ENCODE measurements at places on chromosomes 4 and X.

DNA sequence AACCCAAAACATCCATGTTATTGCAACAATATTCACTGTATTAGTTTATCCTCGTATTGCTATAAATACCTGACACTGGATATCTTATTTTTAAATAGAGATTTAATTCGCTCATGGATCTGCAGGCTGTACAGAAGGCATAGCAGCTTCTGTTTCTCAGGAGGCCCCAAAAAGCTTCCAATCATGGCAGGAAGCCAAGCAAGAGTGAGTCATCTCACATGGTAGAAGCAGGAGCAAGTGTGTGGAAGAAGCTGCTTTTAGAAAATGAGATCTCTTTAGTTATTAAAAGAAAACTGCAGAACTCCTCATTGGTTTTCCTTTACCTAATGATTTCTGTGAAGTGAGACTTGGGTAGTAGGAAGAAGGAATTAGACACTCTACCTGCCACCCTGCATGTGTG is 16.4 kb downstream of the ZNF732 start:
- no peak for DNase-seq

- no peak for DNase-seq
Observed at GRCh38 chr4:148845609-148846008, 403.4 kb upstream of the NR3C2 start.

DNA sequence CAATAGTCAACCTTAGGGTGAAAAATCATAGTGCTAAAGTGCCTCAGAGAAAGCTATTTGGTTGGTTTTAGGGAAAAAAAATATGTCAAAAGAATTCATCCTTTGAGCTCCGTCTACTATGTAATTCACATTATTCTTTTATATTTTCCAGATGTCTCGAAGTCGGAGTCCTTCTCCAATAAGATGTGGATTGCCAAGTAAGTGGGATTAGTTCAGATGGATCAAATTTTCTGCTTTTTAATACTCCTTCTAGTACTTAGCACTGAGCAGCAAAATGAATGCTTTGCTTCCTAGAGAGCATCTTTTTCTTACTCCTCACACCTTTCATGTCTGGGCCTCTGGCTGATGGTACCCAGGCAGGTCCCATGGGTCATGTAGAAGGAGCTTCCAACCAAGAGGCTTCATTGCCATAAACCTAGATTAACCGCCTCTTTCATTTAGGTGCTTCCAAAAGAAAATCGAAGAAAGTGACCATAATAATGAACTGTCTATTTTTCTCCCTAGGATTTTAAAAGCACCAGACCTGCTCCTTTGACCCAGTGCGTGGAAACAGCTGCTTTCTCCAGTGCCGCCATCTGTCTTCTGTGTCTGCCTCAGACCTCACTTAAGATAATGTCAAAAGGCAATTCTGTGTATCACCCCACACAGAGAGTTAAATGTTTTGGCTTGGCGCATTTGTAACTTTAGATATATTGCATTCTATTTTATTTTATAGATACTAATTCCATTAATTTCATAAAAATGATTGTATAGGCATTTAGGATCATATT is 43.5 kb downstream of the SPATA18 start:
- DNase-seq: no peak

DNA sequence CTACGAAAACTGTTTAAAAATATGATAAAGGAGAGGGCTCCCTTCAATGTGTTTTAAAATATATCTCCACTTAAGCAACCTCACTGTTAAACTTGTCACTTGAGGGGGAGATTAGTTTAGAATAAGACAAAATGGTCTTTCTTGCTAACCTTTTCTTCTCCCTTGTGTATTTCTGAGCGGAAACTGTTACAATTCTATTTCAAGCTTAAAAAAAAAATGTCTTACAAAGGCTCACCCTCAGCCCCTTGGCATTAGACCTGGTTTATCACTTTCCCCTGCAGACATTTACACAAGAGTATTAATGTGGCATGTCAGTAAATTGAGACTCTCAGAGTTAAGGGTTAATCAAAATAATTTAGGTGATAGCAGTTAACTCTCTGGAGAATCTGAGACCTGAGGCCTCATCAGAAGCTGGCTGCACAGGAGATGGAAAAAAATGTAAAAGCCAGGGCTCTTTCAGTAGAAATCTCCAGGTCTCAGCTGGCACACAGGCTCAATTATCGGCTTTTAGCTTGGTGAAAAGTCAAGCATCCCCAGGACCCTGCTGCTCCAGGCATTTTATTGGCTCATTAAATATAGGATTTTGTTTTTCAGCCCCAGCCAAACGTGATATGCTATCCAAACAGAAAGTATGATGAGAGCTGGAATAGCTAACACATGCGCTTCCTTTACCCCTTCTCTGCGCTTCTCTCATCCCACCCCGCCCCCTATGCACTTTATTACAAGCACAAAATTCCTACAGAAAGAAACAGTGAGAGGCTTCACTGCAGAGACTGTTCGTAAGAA is 130.5 kb downstream of the PPA2 start:
- DNase-seq: no peak

DNA sequence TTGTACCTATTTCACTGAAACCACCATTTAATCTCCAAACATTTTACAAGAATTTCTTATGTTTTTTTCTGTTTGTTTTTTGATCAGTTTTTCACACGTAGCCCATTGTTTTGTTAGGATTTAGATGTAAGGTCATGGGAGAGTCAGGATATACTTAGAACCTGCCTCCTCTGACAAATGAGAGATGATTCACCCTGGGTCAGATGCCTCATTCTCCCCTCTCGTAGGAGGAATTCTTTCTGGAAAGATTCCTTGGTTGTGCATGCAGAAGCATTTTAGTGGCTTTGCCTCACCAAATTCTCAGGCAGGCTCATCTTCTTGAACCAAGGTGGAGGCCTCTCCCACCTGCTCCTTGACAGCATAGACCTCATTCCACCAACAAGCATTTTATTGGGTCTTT is 599.3 kb downstream of the SPRY1 start:
- no peak for DNase-seq

DNA sequence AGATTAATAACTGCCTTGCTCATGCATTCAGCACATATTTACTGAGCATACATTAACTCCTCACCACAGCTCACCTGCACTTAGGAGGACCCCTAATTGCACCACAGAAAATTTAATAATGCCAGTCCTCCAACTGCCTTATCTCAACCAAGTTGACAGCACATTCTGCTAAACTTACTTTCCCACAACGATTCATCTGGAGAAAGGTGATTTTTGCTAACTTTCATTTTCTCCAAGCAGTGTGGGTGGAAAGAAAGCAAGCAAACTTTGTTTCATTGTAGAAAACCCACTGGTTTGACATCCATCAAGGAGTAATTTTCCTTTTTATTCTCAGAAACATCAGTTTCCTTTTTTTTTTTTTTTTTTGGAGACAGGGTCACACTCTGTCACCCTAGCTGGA is 49.1 kb downstream of the RASGEF1B start:
- no peak for DNase-seq

GRCh38 chr4:146294776-146295175 is 80.4 kb downstream of the REELD1 start:
- no peak for DNase-seq

DNA sequence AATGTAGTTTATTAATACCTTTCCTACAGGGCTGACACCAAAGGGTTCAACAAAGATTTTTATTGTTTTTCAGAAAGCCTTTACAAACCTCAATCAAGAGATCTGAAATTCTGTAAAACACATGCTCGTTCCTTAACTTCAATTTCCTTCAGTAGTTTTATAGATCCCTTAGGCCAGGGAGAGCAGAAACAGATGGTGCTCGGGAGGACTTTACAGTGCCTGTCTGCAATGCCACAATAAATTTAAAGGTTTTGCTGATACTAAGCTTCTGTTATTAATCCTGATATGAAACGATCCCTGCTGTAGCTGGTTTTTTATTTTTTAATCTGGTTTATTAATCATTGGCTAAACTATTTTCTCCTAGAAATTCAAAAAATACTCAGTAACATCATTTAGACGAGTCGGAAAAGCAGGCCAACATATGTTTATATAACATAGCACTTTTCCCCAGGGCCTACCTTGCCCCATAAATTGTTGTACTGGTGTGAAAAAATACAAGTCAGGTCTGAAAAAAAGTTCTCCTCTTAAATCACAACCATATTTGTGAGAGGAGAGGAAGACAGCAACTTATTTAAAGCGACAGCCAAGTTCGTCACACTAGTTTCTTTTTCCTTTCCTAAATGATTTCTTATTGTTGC is 39.8 kb downstream of the SHISA3 start:
- DNase-seq: no peak

GRCh38 chrX:57674861-57675260 is 5.2 kb downstream of the NLRP2B start:
- DNase-seq: no peak

- no peak for DNase-seq
Observed at GRCh38 chr4:136810626-136811025, 721.7 kb downstream of the PCDH18 start.

- no peak for DNase-seq
Observed at GRCh38 chr4:152340818-152341217, 195.1 kb downstream of the FBXW7 start.

- no peak for DNase-seq
Observed at GRCh38 chrX:152905081-152905420, 7.2 kb downstream of the ZNF185 start.

DNA sequence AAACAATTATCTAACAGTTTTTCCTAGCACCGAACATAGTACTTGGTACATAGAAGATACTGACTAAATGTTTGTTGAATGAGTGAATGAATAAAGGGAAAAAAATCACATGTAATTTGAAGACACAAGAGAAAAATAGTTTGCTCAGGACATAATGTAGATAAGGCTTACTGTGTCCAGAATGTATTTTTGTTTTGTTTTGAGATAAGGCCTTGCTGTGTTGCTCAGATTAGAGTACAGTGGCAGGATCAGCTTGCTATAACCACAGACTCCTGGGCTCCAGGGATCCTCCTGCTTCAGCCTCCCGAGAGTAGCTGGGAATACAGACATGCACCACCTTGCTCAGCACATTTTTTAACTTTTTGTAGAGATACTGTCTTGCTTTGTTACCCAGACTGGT is 6.5 kb downstream of the FAM199X start:
- no peak for DNase-seq

DNA sequence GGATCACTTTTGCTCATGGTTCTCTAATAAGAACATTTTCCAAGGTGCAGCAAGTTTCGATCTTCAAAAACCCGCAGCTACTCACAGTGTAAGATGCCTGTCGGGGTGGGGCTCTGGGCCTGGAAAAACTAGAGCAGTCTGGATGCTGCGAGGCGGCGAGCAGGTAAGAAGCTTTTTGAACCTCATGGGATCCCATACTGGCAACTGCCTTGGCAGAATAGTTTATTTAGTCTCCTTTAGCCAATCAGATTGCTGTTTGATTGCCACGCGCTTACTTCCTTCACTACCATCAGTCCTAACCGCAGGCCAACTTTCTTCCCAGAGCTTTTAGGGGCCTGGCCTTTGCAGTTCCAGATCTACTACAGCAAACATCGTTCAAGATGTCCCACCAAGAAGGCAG is 61.3 kb upstream of the MAGEB10 start:
- DNase-seq: no peak

- DNase-seq: no peak
Observed at GRCh38 chr4:182093431-182093831, 149.8 kb upstream of the TENM3 start.

DNA sequence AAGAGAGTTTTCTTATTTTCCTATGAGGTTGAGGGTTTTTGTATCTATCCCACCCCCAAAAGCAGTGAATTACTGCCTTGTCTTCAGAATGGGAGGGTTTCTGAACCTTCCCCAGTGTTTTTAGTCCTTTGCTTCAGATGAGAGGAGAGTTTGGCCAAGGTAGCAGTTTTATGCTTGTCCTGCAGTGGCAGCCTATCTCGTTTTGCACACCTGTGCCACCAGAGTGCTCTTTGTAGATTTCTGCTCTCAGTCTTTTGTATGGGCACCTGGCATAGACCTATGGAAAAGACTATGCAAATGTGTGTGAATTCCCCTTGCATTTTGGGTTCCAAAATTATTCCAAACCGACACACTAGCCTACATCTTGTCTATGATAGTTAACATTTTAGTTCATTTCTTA is 5.8 kb downstream of the TBC1D19 start:
- no peak for DNase-seq

DNA sequence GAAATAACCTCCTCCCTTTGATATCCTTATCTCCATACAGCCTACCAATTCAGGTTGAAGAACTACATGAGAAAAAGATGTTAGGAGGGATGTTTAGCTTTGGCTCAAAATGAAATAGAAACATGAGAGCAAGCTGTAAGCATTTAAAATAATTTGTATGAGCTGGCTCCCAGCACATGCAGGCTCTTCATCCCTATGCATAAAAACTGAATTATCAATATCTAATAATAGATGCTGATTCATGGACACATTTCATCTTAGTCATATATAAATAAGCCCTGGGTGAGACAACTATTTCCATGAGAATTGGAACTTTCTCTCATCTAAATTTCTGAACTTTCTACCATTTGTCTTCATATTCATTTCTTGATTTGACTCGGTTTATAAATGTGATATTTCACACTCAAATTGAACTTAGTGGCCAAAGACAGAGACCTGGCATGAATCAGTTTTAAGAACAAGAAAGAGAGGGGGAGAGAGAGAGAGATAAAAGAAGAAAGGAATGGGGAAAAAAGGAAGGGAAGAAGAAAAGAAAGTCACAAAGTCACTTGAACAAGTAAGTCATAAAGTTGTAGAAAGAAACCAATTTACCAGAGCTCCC is 48.9 kb upstream of the GPR174 start:
- no peak for DNase-seq

- DNase-seq: no peak
Observed at GRCh38 chr4:26127851-26128337, 192.9 kb upstream of the RBPJ start.

- no peak for DNase-seq
Observed at GRCh38 chr4:99696801-99697200, 39.2 kb upstream of the C4orf54 start.

DNA sequence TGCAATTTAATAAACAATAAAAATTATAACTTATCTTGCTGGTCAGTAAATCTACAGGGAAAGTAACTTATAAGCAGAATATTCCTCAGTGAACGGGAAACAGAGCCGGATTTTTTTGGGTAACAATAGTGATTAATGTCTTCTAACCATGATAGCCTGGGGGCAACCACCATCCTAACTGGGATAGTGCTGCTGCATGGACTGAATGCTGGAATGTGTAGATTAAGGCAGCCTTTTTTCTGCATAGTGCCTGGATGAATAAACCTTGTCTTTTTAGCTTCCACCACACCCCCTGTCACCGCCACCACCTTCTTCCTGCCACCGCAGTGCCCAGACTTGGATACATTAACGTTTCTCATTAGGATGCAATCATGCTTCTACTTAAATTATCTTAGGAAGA is 83.6 kb upstream of the LNX1 start:
- no peak for DNase-seq

- DNase-seq: peak; percentile 7
Observed at GRCh38 chrX:19964017-19964710, 26.7 kb downstream of the BCLAF3 start.

GRCh38 chr4:182854466-182854865 is 62.7 kb downstream of the DCTD start:
- DNase-seq: no peak

All from activated CD8-positive, alpha-beta memory T cell treated with anti-CD3 and anti-CD28 coated beads for 48 hours (primary cell).